ENCODE measurements at places on chromosomes 5 and 9. TPM values are rescaled to one million over a fixed set of nuclear protein-coding genes. Genes with fewer than 3 reads are reported as not detected.

The CCL21 gene
- 37.7 TPM for total RNA-seq

The FBP2 gene
- total RNA-seq = not detected

- no peaks in the 10 kb centered on the region for H3K36me3 ChIP-seq
- H3K27ac ChIP-seq = no peak overlapping the region
- no peak overlapping the region for H3K4me3 ChIP-seq
- no peaks in the 10 kb centered on the region for H3K27me3 ChIP-seq
- DNase-seq = no peak
- H3K4me1 ChIP-seq = no peaks in the 10 kb centered on the region
These were observed 361.7 kb downstream of the DMRT2 start for GRCh38 chr9:1411826-1412225.

GRCh38 chr9:89095761-89096528 lies 82.7 kb downstream of the SHC3 start:
- no peaks in the 10 kb centered on the region for H3K36me3 ChIP-seq

DNA sequence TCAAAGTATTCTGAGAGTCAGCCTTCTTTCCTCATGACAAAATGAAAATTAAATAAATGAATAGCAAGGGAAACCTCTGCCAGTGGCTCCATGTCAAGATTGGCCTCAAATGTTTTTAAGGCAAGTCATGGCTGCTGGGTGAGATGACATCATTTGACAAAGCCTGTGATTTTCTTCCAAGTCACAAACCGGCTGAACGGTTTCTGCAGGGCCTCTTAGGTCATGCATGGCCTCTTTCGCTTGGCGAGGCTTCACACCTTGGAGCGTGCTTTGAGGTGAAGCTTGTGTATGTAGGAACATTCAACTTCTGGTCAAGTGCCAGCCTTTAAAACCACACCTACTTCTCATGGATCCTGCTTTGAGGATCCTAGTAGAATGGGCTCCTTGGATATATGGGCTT lies 161.0 kb upstream of the ZNF618 start:
- no peak overlapping the region for H3K27ac ChIP-seq
- DNase-seq = no peak
- H3K27me3 ChIP-seq = no peaks in the 10 kb centered on the region
- H3K4me1 ChIP-seq = no peaks in the 10 kb centered on the region

Data from upper lobe of right lung (tissue), 1 donor.